Stimulated activated CD4-positive, alpha-beta T cell treated with anti-CD3 and anti-CD28 coated beads, Interleukin-15, amount 100 ng/mL, for 48 hours (primary cell): ENCODE measurements at places on chromosomes 6 and 20.

DNA sequence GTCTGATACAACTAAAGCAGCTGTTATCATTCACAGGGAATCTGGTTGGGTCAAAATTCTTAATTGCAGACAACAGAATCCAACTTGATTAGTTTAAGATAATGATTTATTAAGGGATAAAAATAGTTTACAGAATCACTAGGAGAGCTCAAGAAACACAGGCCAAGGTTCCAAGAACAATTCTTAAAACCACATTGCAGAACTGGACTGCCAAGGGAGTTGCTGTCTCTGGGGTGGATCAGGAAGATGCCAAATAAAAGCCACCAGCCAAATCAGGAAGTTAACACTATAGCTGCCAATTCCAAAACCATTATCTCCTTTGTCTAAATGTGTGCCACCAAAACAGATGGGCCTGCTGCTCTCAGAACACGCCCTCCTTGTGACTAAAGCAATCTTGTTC is 53.7 kb downstream of the NUDT3 start:
- no peak for DNase-seq

DNA sequence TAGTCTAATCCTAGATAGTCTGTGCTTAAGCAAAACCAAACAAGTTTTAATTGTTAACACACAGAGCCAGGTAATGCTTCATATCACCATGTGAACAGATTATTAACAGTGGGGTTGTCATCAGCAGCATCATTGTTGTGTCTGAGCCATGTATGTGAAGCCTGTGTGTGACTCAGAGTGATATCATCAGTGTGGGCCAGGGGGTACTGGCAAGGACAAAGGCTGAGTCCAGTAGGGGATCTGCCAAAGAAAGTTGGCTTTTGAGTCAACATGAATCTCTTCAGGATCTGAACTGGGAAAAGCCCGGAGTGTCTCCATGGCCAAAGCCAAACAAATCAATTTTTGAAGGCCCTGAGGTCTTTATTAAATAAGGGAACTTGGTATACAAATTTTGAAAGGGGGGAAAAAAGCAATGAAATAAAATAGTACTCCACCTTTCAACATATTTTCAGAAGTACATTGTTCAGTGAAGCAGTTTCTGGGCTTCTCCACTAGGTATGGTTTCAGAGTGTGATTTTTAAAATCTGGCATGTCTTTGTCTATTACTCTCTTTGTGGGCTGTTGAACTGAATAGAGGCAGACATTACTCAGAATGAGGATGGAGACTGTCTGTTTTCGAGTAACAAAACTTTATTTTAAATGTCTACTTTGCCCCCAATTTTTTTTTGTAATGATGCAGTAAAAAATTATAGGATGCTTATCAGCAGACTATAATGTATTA is 444.2 kb upstream of the JAG1 start:
- no peak for DNase-seq

DNA sequence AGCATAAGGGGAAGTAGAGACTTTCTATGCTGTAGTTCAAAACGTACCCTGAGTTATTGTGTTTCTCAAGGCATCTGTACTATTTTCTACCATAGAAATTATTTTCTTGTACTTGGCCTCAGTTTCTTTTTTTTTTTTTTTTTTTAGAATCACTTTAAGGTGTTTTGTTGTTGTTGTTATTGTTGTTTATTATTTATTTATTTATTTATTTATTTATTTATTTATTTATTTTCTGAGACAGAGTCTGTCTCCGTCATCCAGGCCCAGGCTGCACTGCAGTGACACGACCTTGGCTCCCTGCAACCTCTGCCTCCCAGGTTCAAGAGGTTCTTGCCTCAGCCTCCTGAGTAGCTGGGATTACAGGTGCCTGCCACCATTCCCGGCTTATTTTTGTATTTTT is 179.1 kb downstream of the GRIK2 start:
- DNase-seq, result no peak

GRCh38 chr6:33865478-33866077 is 61.8 kb upstream of the MLN start:
- no peak for DNase-seq

GRCh38 chr20:49935746-49936152 is 448 bp upstream of the RNF114 start:
- DNase-seq, result no peak

GRCh38 chr6:113299531-113299930 is 557.6 kb upstream of the MARCKS start:
- no peak for DNase-seq
